ENCODE measurements at places on chromosomes 5 and 9.

GRCh38 chr9:34392511-34392910, 15.8 kb upstream of the MYORG start:
- no peak for DNase-seq

DNA sequence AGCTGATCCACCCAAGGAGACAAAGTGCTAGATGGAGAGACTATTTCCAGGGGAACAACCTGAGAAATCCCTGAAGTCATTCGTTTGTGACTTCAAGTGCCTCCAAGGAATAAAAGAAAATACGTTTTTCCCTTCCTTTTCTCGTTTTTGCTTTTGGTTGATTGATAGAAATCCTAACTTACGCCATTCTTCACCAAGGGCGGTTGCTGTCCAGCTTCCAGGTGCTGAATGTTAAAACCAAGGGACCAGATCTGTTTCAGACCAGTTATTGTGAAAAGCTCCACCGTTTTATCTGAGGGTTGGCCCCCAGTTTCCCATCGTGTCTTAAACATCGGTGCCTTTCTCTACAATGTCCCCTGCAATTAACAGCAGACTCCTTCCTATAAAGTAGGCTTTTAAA, 600.7 kb upstream of the SGCD start:
- no peak for DNase-seq

GRCh38 chr9:122445155-122445749, 32.5 kb downstream of the OR1J1 start:
- DNase-seq, result no peak

DNA sequence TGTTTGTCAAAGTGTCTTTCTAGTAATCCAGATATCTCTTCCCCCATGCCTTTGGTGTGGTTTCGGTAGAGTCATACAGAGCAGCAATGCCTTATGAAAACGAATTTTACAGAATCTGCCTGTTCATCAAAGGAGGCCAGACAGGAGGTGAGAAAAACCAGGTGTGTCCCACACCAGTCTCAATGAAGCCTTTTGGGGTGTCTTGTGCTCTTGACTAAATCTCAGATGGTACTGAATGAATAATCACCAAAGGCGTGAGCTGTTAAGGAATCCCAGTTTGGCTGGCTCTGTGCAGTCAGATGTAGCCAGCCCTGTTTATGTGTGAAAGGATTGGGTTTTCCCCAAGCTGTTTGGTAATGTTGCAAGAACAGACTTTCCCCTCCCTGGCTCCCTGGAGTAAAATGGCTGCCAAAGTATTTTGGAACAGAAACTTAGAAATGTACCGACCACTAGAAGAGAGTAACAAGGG, 70.8 kb upstream of the CDKN2B start:
- DNase-seq, result no peak
